ENCODE measurements at places on chromosomes 7 and 10.

DNA sequence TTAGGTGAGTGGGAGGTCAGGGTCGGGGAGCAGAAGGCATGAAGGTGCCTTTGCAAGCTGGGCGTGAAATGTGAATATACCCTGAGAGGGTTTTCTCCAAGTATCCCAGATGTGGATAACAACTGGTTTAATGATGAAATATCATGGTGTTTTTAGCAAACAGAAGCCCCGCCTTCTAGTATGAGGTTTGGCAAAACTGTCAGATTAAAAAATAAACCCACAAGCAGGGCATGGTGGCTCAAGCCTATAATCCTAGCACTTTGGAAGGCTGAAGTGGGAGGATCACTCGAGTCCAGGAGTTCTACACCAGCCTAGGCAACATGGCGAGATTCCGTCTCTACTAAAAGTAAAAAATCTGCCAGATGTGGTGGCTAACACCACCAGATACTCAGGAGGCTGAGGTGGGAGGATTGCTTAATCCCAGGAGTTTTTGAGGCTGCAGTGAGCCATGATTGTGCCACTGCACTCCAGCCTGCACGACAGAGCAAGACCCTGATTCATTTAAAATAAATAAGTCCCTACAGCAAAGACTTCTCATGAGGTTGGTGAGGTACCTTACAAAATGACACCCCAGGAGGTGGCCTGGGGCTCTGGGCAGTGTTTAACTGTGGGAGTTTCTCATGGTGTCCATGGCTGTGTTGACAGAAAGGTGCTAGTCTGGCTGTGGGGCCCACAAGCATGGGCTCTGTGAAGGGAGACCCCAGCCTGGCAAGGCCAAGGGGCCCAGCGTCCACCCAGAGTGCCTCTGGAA lies 6.7 kb upstream of the PWWP2B start:
- no peak for DNase-seq

- DNase-seq = no peak
Measured at GRCh38 chr10:45552476-45552875, 120.1 kb downstream of the ZFAND4 start.

GRCh38 chr7:143413123-143413522 lies 4.5 kb upstream of the EPHA1 start:
- no peak for DNase-seq

GRCh38 chr7:81482600-81483186 lies 287.2 kb downstream of the HGF start:
- DNase-seq = no peak

DNA sequence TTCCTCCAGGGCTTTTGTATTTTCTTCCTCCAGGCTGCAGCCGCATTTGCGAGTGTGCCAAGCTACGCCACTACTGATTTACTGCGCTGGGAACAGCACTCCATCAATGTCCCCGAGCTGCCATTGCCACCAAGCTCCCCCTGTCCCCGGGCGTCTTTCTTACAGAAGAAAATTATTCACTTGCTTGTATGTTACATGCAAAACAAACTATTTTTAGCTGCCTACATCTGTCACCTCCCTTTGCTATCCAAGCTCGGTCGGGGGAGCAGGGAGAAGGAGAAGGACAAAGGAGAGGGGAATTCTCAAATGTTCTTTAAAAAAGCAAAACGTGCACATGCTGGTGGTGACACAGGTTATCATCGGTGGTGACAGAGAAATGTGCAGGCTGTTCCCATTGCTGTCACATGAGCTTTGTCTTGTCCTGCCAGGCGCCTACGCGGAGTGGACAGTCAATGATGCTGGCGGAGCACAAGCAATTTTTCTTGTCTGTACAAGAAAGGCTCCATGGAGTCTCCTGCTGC lies 93.1 kb downstream of the ADARB2 start:
- no peak for DNase-seq

DNA sequence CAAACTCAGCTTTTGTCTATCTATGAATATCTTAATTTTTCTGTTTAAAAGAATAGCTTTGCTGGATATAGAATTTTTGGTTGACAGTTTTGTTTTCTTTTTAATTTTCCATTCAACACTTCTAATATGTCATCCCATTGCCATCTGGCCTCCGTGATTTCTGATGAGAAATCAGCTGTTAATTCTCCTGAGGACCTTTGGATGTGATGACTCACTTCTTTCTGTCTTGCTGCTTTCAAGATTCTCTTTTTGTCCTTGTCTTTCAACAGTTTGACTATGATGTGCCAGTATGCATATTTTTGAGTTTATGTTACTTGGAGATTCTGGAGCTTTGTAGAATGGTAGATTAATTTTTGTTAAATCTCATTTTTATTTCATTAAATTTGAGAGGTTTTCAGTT lies 38.4 kb downstream of the ZNF518A start:
- no peak for DNase-seq

GRCh38 chr10:7705341-7705740 lies 2.2 kb downstream of the ITIH2 start:
- DNase-seq = no peak

GRCh38 chr7:80288175-80289122 lies 153.8 kb downstream of the GNAI1 start:
- DNase-seq = no peak

DNA sequence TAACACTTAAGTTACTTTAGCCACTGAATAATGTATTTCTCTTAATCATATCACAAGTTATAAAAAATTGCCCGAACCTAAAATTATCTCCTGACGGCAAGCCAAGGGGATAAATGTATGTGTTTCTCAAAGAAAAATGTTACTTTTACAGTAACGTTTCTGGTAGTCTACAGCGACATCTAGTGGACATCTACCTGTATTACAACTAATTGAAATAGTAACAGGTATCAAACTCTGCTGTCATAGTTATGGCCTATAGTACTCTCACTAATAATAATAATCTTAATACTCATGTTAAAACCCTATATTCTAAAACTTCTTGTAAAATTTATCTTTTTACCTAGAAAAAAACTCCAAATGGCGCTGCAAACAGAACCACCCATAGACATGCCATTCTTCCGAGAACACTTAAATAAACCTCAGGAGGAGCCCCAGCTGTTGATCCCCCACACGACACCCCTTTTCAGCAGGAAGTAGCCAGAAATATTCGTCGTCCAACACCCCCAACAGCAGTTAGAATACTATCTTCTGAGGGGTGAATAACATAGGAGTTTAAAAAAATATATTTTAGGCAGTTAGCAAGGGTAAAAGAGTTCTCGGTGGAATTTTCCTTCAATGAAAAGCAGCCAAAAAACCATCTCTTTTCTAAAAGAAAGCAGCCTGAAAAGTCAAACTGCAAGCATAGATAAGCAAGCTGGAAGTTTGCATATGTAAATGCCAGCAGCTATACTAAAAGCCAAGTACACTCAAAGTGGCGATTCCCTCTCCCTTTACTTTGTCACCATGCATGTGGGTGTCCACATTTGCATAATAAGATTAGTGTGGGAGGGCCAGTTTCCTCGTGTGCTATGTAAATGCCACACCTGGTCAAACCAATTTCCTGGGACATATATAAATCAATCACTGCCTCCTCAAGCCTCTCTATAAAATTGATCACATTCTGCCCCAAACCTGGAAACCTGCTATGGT lies 40.5 kb upstream of the ZNF107 start:
- DNase-seq = no peak

GRCh38 chr7:132034748-132035416 lies 478.5 kb upstream of the PODXL start:
- no peak for DNase-seq

DNA sequence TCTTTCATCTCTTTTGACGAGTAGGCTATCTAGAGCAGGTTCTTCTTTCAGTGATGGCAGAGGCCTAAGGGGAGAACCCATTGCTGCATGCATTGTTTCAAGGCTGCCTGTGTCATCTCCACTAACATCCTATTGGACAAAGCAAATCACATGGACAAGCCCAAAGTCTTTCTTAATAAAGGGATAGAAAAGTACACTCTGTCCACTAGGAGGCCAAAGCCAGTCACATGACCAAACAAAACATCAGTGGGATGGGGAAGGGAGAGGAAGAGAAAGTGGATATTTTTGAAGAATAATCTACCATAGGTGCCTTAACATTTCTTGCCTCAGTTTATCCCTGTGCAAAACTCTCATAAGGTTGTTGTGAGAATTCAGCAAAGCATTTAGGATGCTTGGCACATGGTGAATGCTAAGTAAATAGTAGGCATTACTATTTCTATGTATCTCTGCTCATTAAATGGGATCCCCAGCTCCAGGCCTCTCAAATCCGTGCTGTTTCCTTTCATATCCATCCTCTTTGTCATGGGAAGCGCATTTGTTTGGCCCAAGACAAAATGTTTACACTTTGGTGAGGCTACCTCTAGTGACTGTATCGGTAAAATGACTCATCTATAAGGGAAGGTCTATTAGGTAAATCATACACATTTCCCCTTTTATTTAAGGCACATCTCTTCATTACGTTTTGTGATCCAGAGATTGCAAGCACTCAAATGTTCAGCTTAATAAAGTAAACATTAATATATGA lies 16.7 kb upstream of the CADPS2 start:
- DNase-seq = no peak

- DNase-seq = no peak
Measured at GRCh38 chr10:52740913-52741675, 31.5 kb downstream of the MBL2 start.

- DNase-seq = no peak
Measured at GRCh38 chr10:27701938-27702537, 43.6 kb downstream of the MKX start.

- no peak for DNase-seq
Measured at GRCh38 chr10:84842593-84842992, 514.2 kb downstream of the CCSER2 start.

DNA sequence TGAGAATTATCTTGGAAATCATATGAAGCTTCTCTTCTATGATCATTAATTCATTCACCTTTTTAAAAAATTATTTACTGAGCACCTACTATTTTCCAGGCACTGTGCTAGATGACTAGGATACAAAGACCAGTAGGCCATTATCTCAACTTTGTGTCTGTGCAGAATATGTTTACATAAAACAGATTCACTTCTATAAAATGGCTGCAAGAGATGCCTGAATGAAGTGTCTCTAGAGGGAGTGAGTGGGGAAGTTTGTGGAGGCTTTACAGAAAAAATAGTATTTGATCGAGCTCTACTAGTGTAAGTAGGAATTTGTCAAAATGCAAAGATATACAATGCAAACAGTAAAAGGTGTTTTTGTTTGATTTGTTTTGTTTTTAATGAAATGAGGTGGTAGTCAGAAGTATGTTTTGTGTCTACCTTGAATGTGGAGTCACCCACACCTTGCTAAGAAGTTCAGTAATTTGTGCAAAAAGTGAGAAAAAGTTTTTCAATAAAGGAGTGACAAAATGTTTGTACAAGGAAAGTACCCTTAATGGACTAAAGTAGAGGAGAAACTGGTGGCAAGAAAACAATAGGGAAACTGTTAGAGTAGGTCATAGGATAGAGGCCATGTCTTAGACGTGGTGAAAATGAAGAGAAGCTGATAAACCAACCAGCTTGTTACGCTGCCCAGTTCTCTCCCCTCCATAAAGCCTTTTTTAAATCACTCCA lies 125.5 kb downstream of the KCND2 start:
- DNase-seq = no peak

DNA sequence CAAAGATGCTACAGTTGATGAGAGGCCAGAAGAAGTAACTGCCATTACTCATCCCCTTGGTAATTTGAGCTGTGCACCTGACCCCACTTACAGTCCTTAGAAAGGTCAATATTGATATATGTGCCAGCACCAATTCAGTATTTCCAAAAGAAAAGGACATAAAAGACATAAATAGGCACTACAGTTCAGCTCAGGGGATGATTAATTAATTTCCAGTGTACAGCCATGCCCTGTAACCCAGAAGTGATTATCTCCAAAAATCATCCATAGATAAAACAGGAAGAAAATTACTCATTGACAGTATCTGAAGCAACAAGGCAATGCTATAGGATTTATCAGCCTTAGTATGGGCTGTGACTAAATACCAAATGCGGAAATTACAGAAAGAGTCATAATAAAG lies 82.4 kb downstream of the PHYHIPL start:
- DNase-seq = no peak

- DNase-seq = no peak
Measured at GRCh38 chr10:129031844-129032150, 435.2 kb upstream of the MGMT start.

DNA sequence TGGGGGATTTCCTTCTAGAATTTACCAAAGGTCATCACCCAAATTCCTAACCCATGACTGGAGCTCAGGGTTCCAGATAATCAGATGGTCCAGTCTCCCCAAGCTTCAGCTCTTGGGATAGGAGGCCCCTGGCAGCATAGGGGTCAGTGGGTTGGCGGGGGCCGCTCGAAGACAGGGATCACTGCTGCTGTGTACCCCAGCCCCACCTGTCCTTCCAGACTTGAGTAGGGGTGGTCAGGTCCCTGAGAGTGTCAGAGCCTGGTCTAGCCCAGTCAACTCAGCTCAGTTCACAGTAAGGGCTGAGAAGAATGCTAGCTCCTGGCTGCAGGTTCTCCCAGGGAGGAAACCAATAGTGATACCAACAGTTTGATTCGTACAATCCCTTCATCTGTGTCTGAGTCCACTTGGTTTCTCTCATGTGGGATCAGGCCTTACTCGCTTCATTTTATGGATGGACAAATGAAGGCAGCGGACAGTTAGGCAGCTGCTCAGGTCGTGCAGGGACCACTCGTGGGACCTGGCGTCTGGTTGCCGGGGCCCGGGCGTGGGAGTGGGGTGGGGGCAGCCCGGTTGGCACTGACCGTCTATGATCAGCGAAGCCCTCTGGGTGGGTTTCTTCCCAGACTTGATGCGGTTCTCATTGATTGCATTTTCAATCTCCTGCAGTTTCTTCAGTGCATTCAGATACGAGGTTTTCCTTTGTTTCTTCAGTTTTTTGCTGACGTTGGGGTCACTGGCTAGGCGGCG lies 78.9 kb downstream of the PRPF18 start:
- DNase-seq = no peak

- DNase-seq = no peak
Measured at GRCh38 chr10:25556457-25556856, 377.6 kb upstream of the MYO3A start.

DNA sequence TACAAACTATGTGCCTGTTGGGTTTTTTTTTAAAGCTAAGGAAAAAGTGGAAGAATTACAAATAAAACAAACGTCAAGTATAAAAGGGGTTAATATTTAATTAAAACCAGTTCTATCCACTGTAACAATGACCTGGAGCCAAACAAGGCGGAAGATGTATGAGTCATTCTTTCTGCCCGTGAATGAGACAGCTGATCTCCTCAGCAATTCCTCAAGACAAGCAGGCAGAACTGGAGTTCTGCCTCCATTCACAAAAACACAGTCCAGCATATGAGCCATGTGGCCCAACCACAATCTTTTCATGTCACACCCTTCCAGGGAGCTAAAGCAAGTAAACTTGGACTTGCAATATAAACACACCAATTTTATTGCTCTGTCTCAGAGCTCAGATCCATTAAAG lies 8.4 kb downstream of the ETV1 start:
- DNase-seq = no peak

- DNase-seq = no peak
Measured at GRCh38 chr10:32888161-32888927, 69.7 kb downstream of the ITGB1 start.

GRCh38 chr10:79051766-79052165 lies 17.0 kb upstream of the ZMIZ1 start:
- no peak for DNase-seq

DNA sequence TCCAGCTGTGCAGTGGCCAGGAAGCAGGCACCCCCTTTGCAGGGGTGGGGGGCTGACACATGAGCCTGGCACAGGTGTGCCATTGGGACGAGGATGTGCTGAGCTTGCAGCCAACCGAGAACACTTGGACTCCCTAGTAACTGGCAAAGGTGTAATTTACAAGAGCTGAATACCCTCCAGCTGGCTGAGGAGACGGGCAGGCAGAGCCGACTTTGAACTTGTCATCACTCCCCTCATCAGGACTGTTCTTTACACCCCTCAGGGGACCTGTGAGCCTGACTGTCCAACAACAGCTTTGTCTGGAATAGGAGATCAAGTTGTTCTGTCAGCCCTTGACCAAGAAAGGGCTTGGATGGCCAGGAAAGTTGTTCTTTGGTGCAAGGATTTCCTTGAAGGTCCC lies 61.2 kb downstream of the CDH23 start:
- DNase-seq = no peak
